ENCODE measurements at places on chromosomes 1 and 21.

- DNase-seq: no peak
Observed at GRCh38 chr1:198328458-198329032, 171.7 kb downstream of the NEK7 start.

GRCh38 chr1:90402893-90403849 is 313.9 kb downstream of the BARHL2 start:
- peak; percentile 89 for DNase-seq

GRCh38 chr1:15354580-15354965 is 55.1 kb upstream of the EFHD2 start:
- no peak for DNase-seq

GRCh38 chr1:22225858-22226589 is 83.1 kb upstream of the WNT4 start:
- DNase-seq: no peak

DNA sequence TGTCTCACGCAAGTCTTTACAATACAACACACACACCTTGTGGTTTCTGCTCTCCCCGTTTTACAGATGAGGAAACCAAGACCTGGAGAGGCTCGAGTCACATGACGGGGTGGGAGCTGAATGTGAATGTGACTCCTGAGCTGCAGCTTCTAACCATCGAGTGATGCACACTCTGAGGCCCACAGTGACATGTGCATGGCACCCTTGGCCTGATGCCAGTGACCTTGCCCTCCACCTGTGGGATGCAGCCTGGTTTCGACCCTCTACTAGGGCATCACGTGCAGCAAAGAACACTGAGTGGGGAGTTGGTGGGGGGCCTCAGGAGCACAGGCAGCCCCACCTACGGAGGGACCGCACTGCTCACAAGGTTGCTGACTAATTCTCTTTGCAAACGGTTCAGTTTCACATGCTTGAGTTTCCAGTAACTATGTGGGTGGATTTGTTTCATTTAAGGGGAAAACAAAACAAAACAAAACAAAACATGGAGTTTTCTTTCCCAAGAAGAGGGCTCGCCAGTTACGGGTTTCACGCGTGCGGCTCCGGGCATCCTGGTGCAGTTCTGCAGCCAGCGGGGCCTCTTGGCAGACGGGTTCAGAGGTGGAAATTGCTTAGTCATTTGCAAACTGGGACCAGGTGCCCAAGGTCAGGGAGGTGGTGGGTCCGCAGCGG is 22.9 kb downstream of the SPSB1 start:
- peak; percentile 54 for DNase-seq

DNA sequence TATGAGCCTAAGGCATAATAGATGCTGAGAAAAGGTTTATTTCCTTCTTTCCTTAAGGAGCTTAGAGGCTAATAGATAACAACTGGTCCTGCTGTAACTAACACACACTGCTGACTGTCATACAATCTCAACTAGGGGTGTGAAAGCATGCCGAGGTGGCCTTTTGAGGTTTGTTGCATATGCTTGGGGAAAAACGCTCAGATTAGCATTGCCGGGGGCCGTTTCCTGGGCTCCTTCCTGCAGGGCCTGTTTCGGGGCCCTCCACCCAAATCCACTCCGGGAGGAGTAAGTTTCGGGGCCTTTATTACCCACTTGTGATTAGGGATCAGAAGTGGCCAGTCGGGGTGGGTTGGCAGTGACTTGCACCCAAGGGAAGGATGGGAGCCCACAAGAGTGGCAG is 27.2 kb upstream of the RCSD1 start:
- no peak for DNase-seq

GRCh38 chr1:245108909-245109308 is 45.9 kb upstream of the KIF26B start:
- DNase-seq: no peak

DNA sequence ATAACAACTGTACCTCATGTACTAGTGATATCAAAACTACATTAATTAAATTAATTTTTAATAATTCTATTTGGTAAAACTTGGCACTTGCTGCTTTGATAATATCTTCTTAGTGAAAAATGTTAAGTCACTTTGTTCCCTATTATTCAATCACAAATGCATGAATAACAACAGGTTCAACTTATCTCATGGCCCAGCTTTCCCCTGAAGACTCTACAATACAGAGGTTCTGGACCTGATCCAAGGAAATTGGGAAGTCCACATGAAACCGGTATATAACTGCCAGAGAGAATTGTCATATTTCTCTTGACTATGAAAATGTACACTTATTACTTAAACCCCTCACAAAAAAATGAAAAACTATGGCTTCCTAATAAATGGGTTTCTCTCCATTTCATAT is 33.9 kb upstream of the PTPRC start:
- no peak for DNase-seq

GRCh38 chr1:36609241-36610027 is 126.7 kb upstream of the CSF3R start:
- DNase-seq: peak; percentile 3

DNA sequence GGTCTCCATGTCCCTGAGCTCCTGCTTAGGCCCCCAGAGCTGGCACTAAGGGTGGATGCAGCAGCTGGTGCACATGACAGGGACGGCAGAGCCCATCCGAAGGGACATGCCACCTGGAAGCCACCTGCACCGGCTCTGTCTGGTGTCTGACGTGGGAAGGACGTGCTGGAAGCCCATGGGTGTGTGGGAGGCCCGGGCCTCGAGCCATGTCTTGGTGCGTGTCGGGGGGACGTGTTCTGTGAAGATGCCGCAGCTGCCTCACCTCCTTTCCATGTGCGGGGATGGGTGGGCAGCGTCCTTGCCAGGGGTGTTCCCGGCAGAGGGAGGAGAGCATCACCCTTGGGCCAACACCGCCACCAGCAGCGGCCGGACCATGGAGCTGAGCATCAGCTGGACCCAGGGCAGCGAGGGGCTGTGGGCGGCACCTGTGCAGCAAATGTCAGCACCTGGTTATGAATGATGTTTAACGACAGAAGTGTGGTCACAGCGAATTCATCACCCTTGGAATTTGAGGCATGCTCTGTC is 15.5 kb upstream of the POFUT2 start:
- DNase-seq: no peak

DNA sequence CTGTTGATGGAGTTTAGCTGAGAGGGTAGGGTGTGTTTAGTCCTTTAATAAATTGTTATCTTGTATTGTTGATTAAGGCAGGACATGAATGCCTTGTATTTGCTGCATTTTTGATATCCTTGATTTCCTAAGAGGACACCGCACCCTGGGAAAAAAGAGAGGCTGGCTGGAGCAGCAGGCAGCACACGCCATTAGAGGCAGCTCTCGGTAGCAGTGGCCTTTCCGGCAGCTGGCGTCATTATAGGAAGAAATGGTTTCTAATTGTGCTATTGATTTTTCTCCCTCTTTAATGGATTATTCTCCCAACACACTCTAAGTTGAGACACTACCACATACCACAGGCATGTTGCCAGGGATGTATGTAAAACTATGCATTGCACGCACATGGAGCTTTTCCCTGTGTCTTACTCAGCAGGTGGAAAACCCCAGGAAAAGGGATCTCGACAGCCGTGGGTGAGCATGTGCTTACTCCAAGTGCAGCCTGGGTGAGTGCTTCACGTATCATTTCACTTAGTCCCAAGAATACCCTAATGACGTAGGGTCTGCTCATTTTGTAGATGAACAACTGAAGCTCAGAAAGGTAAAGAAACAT is 440.4 kb upstream of the RUNX1 start:
- DNase-seq: no peak

DNA sequence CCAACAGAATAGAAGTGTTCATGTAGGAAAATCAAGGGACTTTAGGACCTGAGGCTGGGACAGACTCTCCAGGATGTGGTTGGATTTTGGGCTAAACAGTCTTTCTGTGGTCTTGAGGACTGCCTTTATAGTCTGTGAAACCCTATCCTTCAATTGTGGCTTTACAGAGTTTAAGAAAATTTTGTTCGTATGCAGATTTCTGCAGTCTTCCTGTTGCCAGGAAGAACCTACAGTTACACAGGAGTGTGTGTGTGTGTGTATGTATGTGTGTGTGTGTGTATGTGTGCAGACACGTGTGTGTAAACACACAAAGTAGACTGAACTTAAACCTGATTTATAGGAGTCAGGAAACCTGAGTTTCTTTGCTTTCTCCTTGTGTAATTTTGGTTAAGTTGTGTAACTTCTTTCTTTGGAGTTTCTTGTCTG is 22.8 kb downstream of the NEK7 start:
- peak; percentile 49 for DNase-seq

GRCh38 chr1:14190508-14190907 is 408.0 kb upstream of the KAZN start:
- no peak for DNase-seq

DNA sequence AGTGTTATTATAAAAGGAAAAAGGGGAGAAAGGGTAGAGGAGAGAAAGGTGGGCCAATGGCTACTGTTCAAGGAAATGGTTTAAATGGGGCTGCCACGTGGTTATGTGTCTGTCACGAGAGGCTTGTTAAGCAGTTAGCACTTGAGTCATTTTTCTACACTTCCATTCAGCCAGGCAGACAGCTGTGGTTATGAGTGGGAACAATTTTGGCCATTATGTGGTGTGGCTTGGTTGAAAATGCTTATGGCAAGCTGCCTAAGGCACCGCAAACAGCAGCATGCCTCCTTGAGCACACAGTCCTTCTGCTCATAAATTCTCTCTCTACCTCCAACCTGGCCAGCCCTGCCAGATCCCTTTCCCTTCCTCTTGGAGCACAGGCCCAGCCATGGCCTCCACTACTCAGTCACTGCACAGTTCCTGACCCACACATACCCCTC is 3.2 kb upstream of the SRM start:
- DNase-seq: peak; percentile 19

DNA sequence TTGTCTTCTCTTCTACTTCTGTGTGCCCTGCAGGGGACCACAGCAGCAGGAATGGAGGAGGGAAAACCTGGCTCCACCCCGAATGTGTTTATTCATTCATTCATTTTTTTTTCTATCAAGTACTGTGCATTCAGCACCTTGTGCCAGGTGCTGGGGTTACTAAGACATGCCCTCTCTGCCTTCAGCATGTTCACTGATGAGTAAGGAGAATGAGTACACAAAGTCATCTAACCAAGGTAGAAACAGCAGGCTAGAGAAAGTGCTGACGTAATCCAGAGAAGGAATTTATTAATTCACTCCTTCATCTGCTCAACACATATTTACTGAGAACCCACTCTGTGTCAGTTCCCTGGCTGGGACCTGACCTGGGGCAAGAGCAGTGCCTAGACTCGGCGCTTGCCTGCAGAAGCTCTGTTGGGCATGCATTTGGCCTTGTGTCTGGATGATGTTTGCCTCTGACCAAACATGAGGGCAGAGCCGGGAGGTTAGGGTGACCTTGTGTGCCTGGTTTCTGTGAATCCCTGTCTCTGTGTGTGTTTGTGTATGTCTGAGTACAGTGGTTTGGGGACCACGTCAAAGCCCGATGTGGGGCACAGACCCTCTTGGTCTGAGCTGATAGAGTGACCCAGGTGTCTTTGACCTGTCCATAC is 3.3 kb upstream of the MYOG start:
- no peak for DNase-seq

DNA sequence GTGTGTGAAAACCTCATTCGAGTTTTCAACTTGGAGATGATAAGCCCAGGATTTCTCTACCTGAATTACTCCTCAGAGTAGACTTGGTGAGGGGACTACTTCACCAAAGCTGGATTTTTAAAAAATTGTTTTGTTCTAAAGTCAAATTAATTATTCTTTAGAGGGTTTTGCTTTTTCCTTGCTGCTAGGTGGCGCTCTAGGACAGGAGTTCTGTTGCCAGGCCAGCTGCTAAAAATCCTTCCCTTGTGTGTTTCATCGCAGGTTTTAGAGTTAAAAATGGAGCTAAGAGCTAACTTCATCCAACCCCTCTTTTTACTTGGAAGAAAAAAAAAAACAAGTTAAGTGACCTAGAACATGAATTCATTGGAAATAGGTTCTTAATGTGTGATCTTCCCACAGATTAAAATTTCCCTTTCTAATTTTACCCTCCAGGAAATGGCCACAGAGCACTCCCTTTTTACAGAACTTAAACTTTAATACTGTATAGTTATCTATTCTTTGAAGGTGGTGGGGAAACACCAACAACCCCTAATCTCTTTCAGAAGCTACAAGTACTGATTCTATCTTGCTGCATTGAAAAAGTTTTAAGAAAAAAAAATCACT is 36.7 kb upstream of the FAM163A start:
- peak; percentile 14 for DNase-seq

- no peak for DNase-seq
Observed at GRCh38 chr1:31297277-31298247, 730 bp downstream of the ZCCHC17 start.

GRCh38 chr1:99228153-99228552 is 36.1 kb upstream of the PLPPR4 start:
- DNase-seq: no peak

DNA sequence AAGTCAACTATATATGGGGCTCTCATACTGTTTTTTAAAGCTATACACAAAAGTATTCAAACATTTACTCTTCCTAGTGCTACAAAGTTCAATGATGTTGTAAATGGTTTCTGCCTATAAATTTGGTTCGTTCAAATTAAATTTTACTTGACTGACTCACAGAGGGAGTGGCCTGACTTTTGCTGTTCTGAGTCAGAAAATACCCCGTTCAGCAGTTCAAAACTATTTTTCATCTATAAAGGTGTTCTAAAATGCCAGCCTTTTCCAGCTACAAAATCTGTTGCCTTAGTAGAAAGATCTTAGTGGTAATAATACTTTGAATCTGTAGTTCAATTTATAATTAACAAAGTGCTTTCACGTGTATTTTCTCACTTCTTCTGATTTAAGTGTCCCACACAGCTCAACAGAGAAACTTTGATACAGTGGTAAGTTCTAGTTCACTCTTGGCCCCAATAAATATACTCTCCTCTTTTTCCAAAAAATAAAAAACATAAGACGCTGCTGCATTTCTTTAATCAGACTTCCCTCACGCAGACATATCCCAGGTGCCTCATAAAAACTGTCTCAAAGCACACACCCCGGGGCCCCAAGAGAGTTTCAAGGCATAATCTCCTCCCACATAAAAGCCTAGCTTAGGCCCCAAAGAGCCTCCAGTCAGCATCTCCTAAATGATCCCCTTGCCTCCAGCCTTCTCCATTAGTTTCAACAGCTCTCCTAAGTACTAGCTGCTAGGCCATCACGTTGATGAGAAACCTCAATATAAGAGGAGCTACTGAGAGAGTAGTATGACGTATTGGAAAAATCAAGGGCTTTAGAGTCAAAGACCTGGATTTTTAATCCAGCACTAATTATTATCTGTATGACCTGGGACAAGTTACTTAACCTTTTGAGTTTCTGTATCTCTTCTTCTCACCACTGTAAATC is 3.2 kb downstream of the PTP4A2 start:
- peak; percentile 14 for DNase-seq

DNA sequence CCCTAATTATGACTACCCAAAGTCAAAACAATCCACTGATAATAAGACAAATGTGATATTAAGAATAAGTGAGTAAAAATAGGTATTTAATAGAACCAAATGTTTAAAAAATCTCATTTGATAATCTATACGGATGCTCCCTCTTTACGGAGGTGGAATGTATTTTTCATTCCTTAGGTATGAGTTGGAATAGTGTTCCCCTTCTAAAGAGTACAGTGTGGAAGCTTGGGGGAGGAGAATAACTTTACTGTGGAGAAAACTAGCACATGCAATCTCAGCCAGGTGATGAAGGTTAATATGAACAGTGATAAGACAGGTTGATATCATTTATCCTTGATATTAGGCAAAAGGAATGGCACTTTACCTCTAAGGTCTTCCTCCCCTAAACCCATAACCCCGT is 74.6 kb downstream of the GPR88 start:
- no peak for DNase-seq

Measured in skeletal muscle cell (primary cell).